ENCODE measurements at places on chromosomes 4 and X.

DNA sequence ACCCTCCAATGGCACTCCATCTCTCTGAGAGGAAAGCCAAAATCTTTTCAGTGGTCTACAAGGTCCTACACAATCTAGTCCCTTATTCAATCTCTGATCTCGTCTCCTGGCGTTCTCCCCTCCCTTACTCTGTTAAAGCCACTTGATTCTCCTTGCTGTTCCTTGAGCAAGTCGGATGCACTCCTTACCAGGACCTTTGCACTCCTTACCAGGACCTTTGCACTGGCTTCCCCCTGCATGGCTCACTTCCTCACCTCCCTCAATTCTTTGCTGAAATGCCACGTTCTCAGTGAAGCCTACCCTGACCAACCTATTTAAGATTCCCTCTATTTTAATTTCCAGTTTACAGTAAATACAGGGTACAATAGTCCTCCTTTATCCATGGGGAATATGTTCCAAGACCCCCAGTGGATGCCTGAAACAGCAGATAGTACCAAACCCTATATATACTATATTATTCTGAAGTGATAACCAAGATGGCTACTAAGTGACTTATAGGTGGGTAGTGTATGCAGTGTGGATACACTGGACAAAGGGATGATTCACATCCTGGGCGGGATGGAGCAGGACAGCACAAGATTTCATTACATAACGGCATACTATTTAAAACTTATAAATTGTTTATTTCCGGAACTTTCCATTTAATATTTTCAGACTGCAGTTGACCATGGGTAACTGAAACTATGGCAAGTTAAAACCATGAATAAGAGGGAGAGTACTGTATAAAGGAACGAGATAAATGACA lies 6.5 kb upstream of the DLG3 start:
- no peak for DNase-seq

GRCh38 chrX:123432361-123433150 lies 248.5 kb downstream of the GRIA3 start:
- DNase-seq, result no peak

DNA sequence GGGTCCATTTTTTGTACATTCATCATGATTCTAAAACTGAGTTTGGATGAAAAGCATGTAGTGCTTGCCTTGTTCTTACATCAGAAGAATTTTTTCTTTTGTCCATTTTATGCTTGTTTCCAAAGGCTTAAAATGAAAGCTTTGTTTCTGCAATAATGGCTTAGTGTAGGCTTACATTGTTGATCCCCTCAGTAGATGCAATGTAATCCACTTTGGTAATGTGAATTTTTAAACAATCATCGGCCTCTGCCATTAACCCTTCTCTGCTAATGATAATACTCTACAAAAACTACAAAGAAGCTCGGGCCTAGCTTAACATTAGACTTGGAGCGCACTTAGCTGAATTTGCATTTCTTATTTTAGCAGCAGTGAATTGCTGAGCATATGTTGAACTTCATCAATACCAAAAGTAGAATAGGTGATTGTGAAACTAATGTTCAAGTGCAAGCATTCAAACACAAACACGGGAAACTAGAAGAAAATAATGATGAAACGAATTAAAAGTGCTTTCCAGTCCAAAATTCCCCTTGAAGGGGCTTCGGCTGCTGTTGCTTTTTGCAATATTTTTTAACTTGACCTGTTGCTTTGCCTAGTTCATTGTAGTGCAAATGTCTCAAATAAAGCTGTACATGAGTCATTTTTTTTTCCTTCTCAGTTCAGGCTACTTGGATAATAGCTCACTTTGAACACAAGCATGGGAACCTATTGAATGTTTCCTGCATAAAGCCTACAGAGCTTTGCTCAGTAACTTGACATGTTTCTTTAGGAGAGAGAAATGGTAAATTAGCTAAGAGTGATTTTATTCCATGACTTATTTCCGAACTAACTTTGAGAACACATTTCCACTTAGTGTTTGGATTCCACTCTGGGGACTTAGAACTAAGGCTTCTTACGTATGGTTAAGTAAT lies 66.5 kb downstream of the SLIT2 start:
- DNase-seq, result no peak

DNA sequence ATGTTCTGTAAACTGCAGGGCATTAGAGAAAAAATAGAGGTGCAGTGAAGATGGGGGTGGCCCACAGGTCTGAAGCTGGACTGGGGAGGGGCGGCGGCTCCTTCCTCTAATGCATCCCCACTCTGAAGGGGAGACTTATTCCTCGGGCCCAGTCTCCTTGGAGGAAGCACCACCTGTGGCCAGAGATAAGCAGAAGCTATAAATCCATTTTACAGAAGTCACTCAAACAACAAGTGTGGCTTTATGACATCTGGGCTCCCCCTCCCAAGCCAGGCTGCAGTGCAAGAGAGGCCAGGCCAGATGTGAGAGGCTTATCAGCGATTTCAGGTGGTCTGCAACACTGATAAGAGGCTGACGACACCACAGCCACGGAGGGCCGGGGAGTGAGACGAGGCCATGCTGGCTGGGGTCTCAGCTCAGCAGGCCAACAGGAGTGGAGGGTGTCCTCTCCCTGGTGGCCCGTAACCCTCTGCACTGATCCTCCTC lies 15.8 kb downstream of the CYTL1 start:
- no peak for DNase-seq

- no peak for DNase-seq
Measured at GRCh38 chrX:18170910-18171309, 49.8 kb downstream of the BEND2 start.
